ENCODE measurements at places on chromosomes 16 and 17.
A peak's percentile ranks its signal among the peaks of the same experiment; 100 is the strongest.

DNA sequence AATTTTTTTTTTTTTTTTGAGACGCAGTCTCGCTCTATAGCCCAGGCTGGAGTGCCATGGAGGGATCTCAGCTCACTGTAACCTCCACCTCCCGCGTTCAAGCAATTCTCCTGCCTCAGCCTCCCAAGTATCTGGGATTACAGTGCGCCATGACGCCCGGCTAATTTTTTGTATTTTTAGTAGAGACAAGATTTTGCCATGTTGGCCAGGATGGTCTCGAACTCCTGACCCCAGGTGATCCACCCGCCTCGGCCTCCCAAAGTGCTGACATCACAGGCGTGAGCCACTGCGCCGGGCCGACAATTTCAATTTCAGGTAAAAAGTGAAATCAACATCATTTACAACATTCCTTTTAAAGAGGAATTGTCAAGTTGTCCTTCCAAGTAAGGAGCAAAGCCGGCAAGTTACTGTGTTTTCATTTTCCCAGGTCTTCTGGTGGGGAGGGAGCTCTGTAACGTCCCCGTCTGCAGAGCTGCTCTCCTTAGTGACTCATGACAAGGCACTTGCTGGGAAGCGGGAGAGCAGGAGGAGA lies 873 bp downstream of the NPLOC4 start:
- DNase-seq = no peak

GRCh38 chr16:26391833-26392232 lies 674.9 kb upstream of the C16orf82 start:
- DNase-seq = no peak

- DNase-seq = peak; percentile 67
Observed at GRCh38 chr16:30458561-30459394, 13.1 kb upstream of the SEPHS2 start.

DNA sequence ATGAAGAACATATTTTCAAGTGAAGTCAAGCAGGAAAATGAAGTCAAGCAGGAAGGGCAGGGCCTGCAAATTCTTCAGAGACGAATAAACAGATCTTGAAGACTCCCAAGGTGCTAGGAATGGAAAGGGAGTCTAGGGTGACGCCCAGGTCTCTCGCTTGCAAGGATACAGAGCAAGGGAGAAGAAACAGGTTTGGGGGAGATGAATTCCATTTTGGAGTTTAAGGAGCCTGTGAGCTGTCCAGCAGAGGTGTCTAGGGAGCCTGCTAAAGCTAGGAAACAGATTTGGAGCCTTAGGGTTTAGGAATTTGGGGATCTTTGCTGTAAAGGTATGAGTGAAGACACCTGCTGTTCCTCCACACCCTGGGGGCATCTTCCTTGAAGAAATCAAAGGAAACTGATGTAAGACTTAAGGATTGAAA lies 2.0 kb upstream of the UNKL start:
- no peak for DNase-seq

DNA sequence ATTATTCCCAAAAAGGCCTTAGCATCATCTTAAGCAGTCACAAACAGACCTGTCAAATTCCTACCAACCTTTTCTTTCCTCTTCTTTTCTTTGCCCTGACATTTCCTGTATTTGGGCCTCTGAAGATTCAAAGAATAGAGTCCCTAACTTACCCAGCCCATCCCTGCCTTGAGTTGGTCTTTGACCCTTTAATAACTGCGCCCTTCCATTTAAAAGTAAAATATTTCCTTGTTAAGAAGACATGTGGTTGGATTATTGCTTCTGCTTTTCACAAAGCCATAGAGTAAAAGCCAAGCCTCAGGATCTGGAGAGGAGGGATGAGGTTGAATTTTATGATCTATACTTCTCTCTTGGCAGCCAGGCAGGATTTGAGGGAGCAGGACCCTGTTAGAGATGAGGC lies 13.2 kb upstream of the CCL23 start:
- DNase-seq = no peak

- no peak for DNase-seq
Observed at GRCh38 chr17:51287412-51287811, 27.1 kb downstream of the UTP18 start.

DNA sequence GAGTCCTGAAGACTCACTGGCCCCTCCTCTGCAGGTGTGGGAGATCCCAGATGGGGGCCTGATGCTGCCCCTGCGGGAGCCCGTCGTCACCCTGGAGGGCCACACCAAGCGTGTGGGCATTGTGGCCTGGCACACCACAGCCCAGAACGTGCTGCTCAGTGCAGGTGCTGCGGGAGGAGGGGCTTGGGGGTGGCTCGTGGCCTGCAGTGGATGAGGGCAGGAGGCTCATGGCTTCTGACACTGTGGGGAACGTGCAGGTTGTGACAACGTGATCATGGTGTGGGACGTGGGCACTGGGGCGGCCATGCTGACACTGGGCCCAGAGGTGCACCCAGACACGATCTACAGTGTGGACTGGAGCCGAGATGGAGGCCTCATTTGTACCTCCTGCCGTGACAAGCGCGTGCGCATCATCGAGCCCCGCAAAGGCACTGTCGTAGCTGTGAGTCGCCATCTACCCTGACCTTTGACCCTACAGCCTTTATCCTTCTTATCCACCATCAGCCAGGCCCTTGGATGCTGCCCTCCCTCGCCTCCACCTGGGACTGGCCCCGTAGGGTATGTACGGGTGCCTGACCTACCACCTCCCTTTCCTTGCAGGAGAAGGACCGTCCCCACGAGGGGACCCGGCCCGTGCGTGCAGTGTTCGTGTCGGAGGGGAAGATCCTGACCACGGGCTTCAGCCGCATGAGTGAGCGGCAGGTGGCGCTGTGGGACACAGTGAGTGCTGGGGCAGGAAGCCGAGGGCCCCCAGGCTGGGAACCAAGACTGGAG lies 3.6 kb downstream of the CORO1A start:
- DNase-seq = peak; percentile 67

- no peak for DNase-seq
Observed at GRCh38 chr17:16573466-16573865, 4.5 kb upstream of the ZNF287 start.

DNA sequence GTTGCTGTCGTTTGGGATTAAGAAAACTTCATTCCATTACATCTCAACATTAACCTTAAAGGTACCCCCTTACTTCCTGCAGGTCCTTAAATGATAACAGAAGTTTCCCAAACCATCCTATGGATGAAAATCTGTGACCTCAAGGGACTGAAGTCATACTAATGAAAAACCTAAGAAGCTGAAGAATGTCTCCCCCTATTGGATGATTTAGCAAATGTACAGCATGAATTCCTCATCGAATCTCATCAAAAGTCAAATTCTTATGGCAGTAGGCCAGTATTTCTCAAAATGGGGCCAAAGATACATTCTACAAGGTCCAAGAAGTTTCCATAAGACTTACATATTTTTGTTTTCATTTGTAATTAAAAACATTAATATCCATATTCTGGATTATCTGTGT lies 13.5 kb downstream of the SCO1 start:
- peak; percentile 16 for DNase-seq

DNA sequence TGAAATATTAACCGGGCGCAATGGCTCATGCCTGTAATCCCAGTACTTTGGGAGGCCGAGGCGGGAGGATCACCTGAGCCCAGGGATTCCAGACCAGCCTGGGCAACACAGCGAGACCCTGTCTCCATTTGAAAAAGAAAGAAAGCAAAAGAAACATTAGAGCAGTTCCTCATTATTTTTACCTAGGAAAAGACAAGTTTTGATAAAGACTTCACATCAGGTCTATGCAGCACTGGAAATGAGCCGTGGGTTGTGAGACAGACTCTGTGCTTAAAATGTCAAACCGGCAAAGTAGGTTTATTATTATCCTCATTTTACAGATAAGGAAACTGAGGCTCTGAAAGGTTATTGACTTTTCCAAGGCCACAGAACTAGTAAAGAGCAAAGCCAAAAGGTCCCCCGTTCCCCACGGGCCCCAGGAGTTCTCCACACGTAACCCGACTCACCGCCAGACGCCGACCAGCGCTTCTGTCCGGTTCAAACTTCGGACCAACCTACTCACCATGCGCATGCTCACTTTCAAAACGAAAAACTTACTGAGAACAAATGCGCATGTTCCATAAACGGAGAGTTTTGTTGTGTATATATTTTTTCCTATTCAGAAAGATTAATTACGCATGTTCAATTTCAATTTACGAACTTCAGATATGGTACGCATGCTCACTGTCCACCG lies 356 bp downstream of the TUBD1 start:
- no peak for DNase-seq

DNA sequence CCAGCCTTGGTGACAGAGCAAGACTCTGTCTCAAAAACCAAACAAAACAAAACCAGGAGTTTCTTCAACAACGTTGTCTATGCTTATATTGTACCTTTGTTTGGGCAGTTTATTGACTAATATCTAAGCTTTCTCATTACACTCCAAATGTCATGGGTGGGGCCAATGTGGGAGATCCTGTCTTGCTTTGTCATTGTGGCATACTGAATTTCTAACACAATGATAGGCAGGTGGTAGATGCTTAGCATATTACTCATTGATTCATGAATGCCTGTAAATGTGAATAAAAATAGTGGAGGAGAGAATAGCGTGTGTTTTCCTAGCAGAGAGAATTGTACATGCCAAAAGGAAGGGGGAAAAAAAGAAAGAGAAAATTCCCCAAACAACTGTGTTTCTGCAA lies 802.5 kb upstream of the EEF2KMT start:
- DNase-seq = no peak

DNA sequence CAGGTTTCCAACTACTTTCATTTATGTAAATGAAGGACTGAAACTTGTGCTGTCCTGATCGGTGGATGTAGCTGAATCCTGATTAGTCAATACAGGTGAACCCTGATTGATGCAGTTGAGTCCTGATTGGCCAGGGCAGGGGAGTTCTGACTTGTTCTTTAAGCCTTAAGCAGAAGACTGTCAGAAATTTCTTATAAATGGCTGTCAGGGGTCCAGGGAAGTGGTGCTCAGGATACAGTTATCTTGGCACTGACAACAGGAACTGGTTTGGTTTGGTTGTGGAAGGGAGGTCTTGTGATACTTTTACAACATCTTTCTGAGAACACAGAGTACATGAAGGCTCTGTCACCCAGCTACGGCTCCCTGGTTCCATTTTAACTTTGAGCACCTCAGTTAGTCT lies 132.1 kb downstream of the KCNJ12 start:
- DNase-seq = no peak
